ENCODE measurements at places on chromosomes 5 and 9.

DNA sequence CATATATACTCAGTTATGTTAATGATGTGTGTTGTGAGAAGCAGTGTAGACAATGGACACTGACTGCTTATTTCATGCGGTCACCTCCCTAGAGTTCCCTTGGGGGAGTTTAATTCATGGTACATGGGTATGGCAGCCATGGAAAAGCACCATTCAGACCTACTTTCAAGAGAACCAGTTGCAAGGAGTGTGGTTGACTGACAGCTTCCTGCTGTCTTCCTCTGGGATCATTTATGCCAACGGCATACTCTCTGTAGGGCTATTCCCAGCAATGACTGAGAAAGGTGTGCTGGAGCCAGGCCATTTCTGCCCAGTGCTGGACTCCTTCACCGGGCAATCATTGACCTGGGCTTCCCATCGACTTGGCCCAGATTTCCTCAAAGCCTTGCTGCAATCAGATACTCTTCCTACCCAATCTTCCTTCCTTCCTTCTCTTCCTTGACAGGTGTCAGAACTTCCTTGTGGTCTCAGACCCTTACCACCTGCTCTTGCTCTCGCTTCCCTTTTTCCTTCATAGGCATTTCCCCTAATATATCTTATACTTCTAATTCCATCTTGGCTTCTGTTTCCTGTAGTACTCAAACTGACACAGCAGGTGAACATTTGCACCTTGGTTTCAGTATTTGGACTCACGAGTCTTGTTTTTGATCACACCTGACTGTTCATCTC lies 3.4 kb upstream of the CLINT1 start:
- DNase-seq: no peak

GRCh38 chr5:84790406-84790805 lies 405.7 kb upstream of the EDIL3 start:
- no peak for DNase-seq

DNA sequence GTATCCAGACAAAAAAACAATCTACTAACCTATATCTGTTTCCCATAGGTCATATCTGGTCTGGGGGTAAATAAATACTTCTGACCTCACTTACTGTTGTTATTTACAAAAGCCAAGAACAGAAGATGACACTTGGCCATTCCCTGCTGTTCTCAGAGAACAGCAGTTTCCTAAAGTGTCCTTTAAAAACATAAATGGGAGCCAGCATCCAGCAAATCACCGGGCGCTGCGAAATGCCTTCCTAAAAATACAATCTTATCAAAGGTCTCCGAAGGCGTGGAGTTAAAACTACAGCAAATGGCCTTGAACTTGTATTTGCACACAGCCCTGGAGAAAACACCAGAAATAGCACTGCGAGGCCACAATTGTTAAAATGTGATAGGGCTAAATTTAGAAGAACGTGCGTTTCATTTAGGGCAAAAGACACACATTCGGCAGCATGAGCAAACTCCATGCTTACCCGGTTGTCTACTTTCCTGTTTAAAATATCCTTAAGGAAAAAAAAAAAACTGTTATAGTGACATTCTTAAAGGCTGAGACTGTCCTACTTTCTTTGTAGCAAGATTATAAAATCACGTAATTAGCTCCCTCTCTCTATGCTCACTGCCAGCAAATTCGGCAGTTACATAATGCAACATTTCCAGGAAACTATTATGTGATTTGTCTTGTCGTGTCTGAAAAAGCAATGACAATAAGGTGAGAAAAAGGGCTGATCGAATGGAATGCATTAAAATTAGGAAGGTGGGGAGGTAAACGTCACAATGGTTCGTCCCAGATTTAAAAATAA lies 1.5 kb downstream of the NFIL3 start:
- DNase-seq: no peak

GRCh38 chr5:33270671-33271070 lies 170.1 kb upstream of the TARS1 start:
- no peak for DNase-seq

- DNase-seq: no peak
Observed at GRCh38 chr9:72982146-72982799, 29.4 kb upstream of the ALDH1A1 start.

DNA sequence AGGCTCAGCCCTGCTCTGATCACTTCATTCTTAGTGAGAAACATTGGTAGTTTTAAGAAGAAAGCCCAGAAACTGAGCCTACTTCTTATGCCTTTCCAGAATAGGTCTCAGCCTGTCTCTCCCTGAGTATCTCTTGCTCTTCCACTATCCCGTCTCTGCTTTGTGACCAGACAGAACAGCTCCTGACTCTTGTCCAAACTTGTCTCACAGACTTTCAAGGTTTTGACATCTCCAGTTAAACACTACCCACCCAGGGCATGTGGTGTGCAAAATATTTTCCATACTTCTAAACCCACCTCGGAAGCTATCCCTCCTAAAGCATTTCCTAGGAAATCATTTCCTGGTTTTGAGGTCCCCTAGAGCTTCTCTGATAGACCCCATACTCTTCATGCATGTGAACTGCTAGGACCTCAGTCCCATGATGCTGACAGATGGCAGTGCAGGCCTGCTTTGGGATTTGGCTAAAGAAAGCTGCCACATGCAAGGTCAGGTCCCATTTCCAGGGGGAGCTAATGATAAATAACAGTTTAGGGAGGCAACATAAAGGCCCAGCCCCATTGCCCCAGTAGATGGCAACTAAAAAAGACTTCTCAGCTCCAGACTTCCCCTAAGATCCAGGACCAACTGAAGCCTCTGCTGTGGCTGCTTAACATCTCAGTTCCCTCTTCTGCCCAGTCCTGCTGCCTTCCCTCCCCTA lies 211.5 kb downstream of the MED10 start:
- DNase-seq: no peak

DNA sequence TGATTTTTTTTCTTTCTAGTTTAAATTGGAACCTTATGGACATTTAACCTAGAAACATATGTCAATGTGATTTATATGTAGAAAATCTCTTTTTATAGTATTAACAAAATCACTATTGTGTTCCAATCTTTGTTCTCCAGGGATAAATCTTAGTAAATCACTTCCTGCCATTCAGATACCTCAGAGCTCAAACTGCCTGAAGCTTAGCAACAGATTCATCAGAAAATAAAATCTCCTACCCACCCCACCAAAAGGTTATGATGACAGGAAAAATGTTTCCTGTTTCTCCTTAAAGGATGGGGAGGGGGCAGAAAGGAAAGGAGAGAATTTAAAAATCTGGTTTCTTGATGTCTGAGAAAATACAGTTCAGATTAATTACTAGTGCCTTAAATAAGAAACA lies 105.0 kb upstream of the TUT7 start:
- DNase-seq: no peak

GRCh38 chr5:158198636-158199035 lies 339.7 kb upstream of the CLINT1 start:
- DNase-seq: no peak

- no peak for DNase-seq
Observed at GRCh38 chr5:31934156-31934555, 240.0 kb downstream of the GOLPH3 start.

DNA sequence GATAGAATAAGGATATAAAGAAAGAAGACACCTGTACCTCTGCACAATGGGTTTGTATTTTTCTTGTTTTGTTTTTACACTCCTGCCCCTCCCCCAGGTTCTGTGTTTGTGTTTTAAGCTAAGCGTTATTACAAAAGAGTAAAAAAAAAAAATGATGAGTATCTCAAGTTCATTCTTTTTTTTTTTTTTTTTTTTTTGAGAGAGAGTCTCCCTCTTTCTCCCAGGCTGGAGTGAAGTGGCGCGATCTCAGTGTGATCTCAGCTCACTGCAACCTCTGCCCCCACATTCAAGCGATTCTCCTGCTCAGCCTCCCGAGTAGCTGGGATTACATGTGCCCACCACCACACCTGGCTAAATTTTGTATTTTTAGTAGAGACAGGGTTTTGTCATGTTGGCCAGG lies 29.4 kb upstream of the RAI14 start:
- DNase-seq: no peak

All from stimulated activated CD4-positive, alpha-beta T cell treated with anti-CD3 and anti-CD28 coated beads, Interleukin-4, amount 100 ng/mL, for 1 hour (primary cell).